ENCODE measurements at places on chromosomes 4 and X.

DNA sequence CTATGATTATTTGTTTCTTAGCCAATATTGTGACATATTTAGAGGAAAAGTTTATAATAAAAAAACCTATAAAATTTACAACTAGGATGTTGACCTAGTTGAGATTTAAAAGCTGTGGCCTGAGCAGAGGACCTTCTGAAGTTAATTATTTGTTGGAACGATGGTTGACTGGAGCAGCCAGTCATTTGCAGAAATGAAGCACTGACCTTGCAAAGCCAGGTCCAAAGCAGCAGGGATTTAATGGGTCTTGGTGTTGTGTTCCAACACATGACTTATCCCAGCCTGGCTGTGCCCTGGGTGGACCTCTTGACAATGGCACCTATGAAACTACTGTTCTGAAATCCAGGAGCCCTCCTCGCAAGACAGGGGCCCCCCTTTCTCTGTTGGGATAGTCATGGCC is 235.2 kb downstream of the FRAS1 start:
- DNase-seq: no peak

GRCh38 chrX:119272882-119273419 is 36.9 kb downstream of the PGRMC1 start:
- DNase-seq: no peak

DNA sequence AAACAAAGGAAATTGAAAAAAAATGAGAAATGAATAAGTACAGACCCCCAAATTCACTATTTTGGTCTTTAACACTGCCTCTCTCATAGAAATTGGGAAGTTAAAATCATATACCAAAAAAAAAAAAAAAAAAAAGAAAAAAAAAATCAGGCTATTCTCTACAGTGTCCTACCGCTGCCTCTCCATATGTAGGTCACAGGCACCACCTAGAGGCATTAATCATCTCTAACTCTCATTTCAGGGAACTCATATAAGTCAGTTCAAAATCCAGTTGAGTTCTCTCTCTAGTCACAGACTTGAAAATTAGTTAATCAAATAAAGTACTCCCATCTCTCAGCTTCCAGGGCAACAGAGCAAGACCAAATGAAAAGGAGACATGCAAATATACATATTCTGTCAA is 47.9 kb downstream of the COX18 start:
- DNase-seq: no peak

DNA sequence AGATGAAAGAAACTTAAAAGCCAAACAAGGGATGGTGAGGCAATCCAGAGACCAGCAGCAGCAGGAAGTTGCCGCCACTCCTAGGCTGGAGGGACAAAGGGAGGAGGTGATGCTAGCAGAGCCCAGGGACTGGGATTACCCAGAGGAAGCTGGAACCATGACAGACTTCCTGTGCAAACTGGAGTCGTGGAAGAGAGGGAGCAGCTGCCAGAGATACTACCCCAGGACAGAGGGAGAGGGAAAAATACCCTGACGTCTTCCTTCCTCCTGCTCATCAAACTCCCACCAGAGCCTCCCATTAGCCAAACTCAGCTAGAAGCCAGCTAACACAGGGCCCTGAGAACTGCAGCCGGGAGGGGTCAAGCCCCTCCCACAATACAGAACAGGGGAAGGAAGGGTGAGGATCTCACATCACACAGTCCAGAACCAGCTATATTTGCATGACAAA is 101.2 kb upstream of the KLF3 start:
- no peak for DNase-seq

GRCh38 chrX:32280489-32280888 is 930.9 kb downstream of the DMD start:
- DNase-seq: no peak

DNA sequence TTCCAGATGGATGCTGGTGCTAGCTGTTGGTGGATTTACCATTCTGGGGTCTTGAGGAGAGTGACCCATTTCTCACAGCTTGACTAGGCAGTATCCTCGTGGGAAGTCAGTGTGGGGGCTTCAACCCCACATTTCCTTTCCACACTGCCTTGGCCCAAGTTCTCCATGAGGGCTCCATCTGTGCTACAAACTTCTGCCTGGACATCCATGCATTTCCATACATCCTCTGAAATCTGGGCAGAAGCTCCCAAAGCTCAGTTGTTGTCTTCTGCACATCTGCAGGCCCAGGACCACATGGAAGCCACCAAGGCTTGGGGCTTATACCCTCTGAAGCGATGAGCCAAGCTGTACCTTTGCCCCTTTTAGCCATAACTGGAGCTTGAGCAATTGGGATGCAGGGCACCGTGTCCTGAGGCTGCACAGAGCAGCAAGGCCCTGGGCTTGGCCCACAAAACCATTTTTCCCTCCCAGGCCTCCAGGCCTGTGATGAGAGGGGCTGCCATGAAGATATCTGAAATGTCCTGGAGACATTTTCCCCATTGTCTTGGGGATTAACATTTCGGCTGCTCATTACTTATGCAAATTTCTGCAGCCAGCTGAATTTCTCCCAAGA is 248.7 kb upstream of the ANKRD50 start:
- DNase-seq: no peak

Data from activated naive CD8-positive, alpha-beta T cell treated with anti-CD3 and anti-CD28 coated beads, Interleukin-2, amount 50 U/mL, for 24 hours (primary cell).